ENCODE measurements at places on chromosomes 12 and 14.

GRCh38 chr12:124740691-124741137, 123.0 kb downstream of the SCARB1 start:
- no peak for DNase-seq

- DNase-seq: no peak
These were observed 59.6 kb downstream of the FBXO33 start for GRCh38 chr14:39372656-39373055.

- no peak for DNase-seq
These were observed 11.0 kb downstream of the HNRNPC start for GRCh38 chr14:21258005-21258888.

- no peak for DNase-seq
These were observed 375.9 kb downstream of the DAD1 start for GRCh38 chr14:22213120-22213519.

- no peak for DNase-seq
These were observed 599 bp upstream of the TRHDE start for GRCh38 chr12:72271451-72272090.

DNA sequence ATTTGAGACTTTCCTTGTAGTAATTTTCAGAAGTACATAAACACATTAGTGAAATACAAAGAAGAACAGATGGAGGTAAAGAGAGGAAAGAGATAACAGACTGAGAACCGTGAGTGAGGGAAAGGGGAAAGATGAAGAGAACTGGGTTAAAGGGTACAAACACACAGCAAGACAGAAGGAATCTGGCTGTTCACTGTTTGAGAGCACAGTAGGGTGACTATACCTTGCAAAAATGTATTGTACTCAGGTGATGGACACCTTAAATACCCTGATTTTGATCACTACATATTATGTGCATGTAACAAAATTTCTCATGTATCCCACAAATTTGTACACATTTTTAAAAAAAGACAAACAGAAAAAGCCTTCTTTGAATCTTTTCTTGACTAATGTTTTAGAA, 2.7 kb upstream of the TRHDE start:
- no peak for DNase-seq

DNA sequence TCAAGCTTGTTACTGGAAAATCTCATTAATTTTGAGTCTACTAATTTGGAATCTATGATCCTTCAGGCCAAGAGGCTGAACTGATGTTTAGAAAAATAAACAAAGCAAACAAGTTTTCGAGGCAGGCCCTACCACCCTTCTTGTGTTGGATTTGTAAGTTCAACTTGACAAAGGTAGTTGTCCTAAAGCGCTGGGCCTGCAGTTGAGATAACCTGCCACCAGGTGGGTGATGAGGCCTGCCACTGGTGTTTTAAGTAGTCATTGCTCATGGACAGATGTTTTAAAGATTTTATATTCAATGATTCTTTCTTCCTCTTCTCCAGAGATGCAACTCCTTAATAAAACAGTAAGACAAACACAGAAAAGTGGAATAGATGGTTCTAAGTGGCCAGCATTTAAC, 19.4 kb downstream of the ACVRL1 start:
- peak; percentile 11 for DNase-seq

GRCh38 chr14:77313371-77313770, 7.3 kb downstream of the POMT2 start:
- DNase-seq: no peak

DNA sequence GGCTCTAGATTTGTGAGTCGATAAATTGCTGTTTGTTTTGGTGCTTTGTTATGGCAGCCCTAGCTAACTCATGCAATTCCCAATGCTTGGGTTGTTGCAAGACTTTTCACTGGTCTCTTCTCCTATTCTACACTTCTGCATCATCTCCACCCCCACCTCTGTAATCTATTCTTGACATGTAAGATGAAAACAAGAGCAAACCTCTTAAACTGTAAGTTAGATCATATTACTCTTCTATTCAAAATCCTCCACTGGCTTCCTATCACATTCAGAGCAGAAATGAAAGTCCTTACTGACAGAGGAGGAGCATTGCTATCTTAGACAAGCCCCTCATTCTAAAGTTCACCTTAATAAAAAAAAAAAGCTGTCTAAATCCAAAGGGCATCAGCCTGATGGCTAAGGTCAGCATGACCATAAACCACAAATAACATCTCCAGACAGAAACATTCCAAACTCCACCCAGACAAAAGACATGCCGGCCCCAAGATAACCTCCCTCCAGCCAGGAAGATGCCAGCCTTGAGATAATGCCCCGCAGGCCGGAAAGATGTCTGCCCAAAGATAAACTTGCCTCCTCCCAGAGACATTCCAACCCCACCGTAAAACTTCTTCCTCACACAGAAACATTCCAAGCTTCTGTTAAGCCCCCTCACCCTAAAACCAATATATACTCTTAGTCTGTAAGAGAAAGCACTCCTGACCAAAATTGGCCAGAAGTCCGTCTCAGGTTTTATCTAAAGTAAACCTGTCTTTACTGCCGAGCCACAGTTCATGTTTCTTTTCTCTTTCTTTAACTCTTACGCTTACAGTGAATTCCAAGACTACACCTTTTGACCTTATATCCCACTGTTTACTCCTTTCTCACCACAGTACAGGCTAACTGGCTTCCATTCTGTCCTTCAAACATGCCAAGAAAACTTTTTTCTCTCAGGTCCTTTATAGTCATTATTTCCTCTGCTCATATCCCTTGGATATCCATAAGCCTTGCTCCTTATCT, 308.9 kb downstream of the KCNH5 start:
- DNase-seq: no peak

GRCh38 chr14:74733221-74733620, 20.3 kb downstream of the FCF1 start:
- no peak for DNase-seq

DNA sequence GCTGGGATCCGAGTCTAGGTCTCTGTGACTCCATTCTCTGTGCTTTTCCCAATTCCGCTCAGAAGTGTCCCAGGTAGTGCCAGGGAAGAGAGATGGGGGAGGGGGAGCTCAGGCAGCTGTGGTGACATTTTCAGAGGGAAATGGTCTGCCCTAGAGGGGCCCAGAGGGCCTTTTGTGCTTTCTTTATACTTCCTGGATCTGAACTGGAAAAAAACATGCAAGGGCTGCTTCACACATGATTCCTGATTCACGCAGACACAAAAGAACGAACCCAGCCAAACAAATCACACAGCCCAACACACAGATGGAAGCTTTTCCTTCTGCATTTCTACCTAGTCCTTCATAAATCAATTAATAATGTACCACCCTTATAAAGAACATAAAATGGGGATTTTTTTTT, 26.5 kb downstream of the GPR68 start:
- no peak for DNase-seq

DNA sequence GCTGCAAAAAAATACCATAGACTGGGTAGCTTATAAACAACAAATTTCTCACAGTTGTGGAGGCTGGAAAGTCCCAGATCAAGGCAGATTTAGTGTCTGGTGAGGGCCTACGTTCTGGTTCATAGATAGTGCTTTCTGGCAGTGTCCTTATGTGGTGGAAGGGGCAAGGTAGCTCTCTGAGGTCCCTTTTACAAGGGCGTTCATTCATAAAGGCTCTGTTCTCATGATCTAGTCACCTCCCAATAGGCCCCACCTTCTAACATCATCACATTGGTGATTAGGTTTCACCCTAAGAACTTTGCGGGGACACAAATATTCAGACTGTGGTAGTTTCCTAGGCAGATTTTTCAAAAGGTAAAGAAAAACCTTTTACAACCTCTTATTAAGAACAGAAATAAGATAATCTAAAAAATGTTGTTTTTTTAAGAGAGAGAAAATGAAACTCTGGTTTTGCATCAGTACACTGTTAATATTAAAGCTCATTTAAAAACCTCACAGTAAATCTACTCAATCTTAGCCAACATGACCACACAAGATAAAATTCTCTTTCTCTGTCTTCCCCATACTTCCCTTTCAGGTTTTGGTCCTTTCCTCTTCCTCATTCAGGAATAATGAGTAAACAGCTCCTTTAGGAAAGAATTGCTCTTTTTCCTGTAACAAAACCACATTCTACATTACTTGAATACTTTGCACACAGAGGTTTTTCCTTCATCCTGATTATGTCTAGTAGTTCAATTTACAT, 117.5 kb downstream of the UNC79 start:
- DNase-seq: no peak

DNA sequence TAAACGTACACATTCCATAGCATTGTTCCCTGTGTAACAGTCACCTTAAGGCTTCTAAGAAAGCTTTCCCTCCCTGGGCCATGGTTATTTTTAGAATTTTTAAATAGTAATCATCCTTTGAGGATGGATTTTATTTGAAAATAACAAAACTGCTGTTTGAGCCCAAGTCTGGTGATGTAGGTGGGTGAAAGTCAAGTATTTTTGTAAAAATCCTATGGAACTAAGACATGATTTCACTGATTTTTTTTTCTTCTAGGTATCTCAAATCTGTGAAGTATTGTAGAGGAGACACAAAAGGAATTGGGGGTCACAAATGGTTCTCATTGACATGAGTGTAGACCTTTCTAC, 1.4 kb downstream of the ISCU start:
- DNase-seq: no peak

GRCh38 chr14:63949696-63950095, 96.9 kb downstream of the SYNE2 start:
- DNase-seq: no peak

- DNase-seq: no peak
These were observed 218.1 kb downstream of the C12orf75 start for GRCh38 chr12:105548626-105549025.

DNA sequence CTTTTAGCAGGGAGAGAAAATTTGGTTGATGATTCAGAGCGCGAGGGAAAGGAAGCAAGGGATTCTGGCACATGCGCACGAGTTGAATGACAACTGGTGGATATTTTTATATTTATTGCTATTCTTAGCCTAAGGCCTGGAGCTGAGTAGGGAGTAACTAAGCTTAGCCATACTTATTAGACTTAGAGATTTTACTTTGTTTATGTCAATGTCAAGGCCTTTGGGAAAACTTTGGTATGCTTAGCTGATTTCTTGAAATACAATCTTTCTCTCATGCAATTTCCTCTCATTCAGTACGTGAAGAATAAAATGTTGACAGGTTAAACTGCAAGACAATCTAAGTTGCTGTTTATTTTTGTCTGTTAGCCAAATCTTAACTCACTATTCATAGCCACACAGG, 101.1 kb downstream of the CRADD start:
- DNase-seq: no peak

DNA sequence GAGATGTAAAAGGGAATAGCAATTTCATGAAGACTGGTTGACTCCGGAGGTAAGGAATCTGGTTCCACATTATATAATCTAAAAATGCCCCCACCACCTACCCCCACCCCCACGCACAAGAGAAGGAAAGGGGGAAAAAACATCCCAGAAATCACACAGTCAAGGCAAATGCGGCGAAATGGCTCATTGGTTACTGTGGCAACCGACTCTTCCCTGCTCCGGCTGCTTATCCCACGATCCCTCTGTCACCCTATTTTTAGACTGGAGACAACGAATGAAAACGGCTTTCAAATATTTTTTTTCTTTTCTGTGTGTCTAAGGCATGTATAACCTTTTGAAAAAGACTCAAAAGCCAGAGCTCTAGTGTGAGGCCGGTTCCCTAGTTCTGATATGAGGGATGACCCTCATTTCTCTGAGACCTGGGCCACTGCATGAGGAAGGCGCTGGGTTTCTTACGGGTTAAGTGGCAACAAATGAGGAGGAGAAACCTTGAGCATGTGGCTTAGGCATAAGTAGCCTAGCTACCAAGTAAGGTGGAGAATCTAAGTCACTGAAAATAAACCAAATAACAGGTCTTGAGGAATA, 148.3 kb upstream of the GRIN2B start:
- no peak for DNase-seq

DNA sequence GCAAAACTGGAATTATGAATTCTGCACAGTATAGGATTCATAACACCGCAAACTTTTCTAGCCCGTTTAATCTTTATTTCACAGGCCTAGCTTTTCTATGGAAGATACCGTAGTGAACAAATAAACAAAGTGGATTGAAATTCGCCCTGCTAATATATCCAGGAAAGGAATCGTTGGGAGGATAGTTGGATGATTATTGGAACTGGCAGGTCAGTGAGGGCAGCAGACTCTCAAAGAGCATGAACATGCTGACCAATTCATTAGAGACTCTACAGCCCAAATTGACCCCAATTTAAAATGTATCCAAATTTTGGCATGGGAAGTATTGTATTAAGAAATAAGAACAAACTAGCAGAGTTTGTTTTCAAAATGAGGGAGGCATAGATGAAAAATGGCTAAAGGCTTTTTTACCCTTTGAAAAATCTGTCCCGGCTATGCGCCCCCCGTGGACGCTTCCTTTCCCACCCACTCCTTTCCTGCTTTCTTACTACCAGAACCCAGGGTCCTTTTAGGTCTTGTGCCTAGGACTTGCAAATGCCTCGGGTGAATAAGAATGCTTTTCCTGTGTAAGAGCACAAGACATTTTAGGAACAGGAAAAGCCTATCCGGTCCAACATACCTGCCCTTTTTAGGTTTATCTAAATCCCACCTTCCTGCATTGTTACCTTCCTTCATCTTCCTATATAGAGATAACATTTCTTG, 84.6 kb upstream of the PTPRB start:
- DNase-seq: no peak

DNA sequence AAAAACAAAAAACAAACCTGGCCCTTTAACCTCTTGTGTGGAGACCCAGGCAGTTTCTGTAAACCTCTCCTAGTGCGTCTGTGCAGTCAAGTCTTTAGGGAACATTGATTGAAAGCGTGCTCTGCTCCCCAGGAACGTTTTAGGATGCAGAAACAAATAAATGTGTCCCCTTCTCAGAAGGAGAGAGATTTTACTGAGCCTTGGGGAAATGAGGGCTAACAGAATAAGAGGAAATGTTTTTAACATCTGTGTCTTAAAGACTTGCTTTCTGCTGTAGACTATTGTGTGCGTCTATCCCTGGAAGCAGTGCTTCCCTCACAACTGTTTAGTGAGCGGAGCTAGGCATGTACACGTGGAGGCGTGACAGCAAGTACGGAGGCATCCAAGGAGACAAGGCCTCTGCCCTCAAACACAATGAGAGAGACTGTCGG, 54.3 kb downstream of the TECPR2 start:
- DNase-seq: no peak

GRCh38 chr14:64720131-64720576, 15.9 kb downstream of the PLEKHG3 start:
- no peak for DNase-seq

DNA sequence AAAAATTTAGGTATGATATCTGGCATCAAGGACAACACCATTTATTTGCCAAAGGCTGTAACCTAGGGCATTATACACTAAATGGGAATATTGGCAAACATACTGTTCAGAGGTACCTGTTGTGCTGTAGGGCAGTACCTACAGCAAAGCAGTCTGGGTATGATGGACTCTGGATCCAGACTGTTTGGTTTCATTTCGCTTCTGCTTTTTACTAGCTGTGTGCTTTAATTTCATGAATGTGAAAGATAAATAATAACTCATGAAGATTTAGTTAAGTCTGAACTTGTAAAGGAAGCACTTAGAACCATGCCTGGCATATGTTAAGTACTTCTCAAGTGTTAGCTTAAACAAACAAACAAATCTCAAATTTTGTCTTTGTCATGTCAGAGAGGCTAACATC, 17.7 kb upstream of the SLC38A2 start:
- no peak for DNase-seq

- DNase-seq: no peak
These were observed 536 bp downstream of the TM7SF3 start for GRCh38 chr12:27013611-27014084.

Measured in activated effector memory CD4-positive, alpha-beta T cell treated with Interleukin-2 at 50 U/mL for 16 hours (primary cell).